ENCODE measurements at places on chromosomes 16 and 17. TPM values are rescaled to one million over a fixed set of nuclear protein-coding genes. Genes with fewer than 3 reads are reported as not detected.

DNA sequence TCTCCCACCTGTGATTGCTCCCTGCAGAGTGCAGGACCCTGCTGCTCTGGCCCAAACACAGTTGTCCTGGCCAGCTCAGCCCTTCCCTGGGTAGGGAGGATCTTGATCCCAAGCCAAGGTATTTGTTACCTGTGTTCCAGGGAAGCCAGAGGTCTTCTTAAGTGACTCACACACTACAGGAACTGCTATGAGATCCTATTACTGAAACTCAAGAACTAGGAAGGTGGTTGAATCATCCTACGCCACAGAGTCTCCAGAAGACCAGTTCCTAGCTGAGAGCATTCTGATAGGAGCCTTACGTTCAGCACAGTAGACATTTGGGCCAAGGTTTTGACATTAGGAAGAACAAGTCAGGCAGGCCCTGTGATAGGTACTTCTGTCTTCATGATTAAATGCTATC is 12.0 kb downstream of the CHST6 start:
- no peaks in the 10 kb centered on the region for H3K27me3 ChIP-seq
- no peak for DNase-seq
- no peak overlapping the region for H3K27ac ChIP-seq
- no peaks in the 10 kb centered on the region for H3K4me1 ChIP-seq

The C16orf86 gene
- not detected for total RNA-seq

DNA sequence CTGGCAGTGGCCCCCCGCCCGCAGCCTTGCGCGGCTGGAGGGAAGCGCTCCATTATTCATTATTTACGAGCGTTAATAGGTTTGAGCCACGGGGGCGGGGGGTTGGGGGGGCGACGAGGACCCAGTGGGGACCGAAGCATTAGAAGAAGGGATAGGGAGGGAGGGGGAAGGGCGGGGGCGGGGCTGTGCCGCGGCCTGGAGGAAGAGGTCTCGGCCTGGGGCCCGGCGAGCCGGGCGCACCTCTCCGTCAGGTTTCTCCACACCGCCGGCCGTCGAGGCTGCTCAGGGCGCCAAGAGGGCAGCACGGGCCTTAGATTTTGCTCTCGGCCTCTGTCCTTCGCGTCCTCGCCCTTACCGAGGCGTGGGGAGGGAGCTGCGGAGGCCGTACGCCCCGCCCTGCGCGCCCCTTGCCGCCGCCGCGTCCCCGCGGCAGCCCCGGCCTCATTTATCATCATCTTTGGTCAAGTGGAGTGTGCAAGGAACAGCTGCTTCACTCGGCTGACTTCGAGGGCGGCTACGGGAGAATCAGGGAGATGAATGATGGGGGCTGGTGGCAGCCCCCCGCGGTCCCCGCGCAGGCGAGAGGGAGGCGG is 54.2 kb downstream of the SREBF1 start:
- H3K4me1 ChIP-seq, result peaks cover 66% of the 10 kb centered on the region
- peak overlapping the region; percentile 63 for H3K4me3 ChIP-seq
- no peaks in the 10 kb centered on the region for H3K36me3 ChIP-seq
- peak overlapping the region; percentile 86 for H3K27ac ChIP-seq

DNA sequence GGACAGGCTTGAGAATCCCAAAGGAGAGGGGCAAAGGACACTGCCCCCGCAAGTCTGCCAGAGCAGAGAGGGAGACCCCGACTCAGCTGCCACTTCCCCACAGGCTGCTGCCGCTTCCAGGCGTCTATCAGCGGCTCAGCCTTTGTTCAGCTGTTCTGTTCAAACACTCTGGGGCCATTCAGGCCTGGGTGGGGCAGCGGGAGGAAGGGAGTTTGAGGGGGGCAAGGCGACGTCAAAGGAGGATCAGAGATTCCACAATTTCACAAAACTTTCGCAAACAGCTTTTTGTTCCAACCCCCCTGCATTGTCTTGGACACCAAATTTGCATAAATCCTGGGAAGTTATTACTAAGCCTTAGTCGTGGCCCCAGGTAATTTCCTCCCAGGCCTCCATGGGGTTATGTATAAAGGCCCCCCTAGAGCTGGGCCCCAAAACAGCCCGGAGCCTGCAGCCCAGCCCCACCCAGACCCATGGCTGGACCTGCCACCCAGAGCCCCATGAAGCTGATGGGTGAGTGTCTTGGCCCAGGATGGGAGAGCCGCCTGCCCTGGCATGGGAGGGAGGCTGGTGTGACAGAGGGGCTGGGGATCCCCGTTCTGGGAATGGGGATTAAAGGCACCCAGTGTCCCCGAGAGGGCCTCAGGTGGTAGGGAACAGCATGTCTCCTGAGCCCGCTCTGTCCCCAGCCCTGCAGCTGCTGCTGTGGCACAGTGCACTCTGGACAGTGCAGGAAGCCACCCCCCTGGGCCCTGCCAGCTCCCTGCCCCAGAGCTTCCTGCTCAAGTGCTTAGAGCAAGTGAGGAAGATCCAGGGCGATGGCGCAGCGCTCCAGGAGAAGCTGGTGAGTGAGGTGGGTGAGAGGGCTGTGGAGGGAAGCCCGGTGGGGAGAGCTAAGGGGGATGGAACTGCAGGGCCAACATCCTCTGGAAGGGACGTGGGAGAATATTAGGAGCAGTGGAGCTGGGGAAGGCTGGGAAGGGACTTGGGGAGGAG is at the start of gene CSF3:
CSF3 (plus strand) TSS at position 436 of the 993 bp plus-strand sequence; CDS start at position 471, 35 bp downstream.
- no peak within 1 kb of the TSS for H3K27ac ChIP-seq
- no peaks in the 10 kb centered on the region for H3K27me3 ChIP-seq
- H3K4me3 ChIP-seq, result no peak within 1 kb of the TSS
- no peak for DNase-seq
- H3K4me1 ChIP-seq, result no peaks in the 10 kb centered on the region

GRCh38 chr17:81831563-81831956 is 1.5 kb downstream of the MCRIP1 start:
- peak overlapping the region; percentile 51 for H3K27ac ChIP-seq
- peaks cover 9% of the 10 kb centered on the region for H3K4me1 ChIP-seq
- H3K27me3 ChIP-seq, result no peaks in the 10 kb centered on the region

DNA sequence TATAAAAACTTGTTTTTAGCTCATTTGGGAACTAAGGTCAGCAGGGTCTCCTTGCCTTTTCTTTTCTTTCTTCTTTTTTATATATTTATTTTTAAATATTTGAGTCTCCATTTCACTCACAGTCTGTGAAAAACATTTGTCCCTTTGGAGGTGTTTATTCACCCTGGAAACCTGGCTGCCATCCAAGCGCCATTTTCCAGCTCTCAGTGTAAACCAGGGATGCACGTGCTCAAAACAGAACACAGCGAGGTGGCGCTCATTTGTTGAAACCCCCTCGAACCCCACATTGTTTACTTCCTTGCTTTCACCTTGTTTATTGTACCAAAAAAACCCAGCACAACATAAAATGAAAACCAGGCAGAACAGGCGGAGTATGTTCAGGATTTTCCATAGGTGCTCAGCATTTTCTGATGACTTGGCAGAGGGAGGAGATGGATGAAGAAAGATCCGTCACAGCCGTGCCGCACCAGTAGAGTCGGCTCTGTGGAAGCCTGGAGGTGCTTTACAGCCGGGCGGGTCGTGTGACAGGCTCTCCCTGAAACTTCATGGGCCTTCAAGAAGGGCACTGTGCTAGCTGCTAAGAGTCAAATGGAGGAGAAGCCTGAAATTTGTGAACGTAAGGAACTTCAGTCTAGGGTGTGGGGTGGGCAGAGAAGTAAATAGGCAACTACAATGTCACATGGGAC is 284.4 kb downstream of the FOXL1 start:
- H3K36me3 ChIP-seq, result no peaks in the 10 kb centered on the region
- H3K4me3 ChIP-seq, result no peak overlapping the region
- no peaks in the 10 kb centered on the region for H3K27me3 ChIP-seq
- no peak overlapping the region for H3K27ac ChIP-seq

DNA sequence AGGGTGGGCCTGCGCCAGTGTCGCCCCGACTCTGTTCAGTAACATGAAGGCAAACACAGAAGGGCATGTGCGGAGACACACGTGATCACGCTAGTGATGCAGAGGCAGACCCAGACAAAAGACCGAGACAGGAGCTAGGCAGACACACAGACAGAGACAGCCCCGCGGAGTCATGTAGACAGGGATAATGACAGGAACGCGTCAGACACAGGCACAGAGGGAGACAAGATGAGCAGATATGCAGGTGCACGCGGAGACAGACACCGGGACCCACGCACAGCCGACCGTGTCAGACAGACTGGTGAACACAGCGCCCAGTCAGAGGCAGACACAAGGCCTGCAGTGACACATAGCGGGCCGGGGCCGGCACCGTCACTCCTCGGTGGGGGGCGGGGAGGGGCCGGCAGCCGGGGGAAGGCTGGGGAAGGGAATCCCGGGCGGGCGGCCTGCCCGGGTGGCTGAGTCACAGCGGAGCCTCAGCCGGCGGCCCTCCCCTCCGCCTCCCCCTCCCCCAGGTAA is 7.4 kb downstream of the KDM6B start:
- DNase-seq, result peak; percentile 89
- peak overlapping the region; percentile 81 for H3K4me3 ChIP-seq
- H3K4me1 ChIP-seq, result peaks cover 44% of the 10 kb centered on the region

- H3K4me3 ChIP-seq, result no peak within 1 kb of the TSS
- no peaks in the 10 kb centered on the region for H3K4me1 ChIP-seq
- no peaks in the 10 kb centered on the region for H3K36me3 ChIP-seq
- H3K27me3 ChIP-seq, result no peaks in the 10 kb centered on the region
These were observed at the start of gene MARCHF10 for GRCh38 chr17:62807812-62808575. TSS of gene MARCHF10 (minus strand) at chr17:62808314. CDS start at chr17:62801735, 6,579 bp downstream.

The ATP6V0D1 gene
- total RNA-seq, result 56.5 TPM

DNA sequence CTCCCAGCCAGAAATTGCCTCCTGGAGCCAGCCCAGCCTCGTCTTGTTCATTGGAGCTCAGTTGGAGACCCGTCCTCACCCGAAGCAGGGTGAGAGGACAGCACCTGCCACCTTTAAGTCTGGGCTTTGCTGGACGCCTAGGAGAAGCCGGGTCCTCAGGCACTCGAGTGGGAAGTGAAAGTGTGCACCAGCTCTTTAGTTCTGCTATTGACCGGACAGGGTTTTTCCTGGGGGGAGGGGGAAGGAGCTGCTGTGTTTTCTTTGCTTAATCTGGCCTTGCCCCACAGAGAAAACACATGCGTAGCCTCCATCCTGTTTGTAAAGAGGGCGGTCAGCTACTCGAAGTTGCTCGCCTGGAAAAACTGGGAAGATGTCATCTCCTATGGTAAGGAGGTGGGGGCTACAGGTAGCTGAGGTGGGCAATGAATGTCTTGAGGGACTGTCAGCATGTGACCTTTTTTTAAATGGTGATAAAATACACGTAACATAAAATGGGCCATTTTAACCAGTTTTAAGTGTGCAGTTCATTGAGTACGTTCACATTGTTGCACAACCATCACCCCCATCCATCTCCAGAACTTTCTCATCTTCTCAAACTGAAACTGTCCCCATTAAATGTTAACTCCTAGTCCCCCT is 34.4 kb downstream of the CMIP start:
- no peaks in the 10 kb centered on the region for H3K36me3 ChIP-seq
- no peaks in the 10 kb centered on the region for H3K27me3 ChIP-seq
- DNase-seq, result no peak
- H3K27ac ChIP-seq, result no peak overlapping the region
- H3K4me1 ChIP-seq, result no peaks in the 10 kb centered on the region

The PNMT gene
- total RNA-seq, result not detected

GRCh38 chr17:60602385-60602742 is 2.4 kb downstream of the PPM1D start:
- no peaks in the 10 kb centered on the region for H3K27me3 ChIP-seq
- DNase-seq, result no peak
- peaks cover 11% of the 10 kb centered on the region for H3K4me1 ChIP-seq
- H3K36me3 ChIP-seq, result no peaks in the 10 kb centered on the region
- peak overlapping the region; percentile 75 for H3K4me3 ChIP-seq

The MYCBPAP gene
- 1.2 TPM for total RNA-seq

The CA5A gene
- total RNA-seq, result not detected

- peak overlapping the region; percentile 21 for H3K27ac ChIP-seq
- no peaks in the 10 kb centered on the region for H3K36me3 ChIP-seq
- DNase-seq, result peak; percentile 70
- no peaks in the 10 kb centered on the region for H3K27me3 ChIP-seq
- H3K4me3 ChIP-seq, result no peak overlapping the region
These were observed 18.8 kb downstream of the ZNF652 start for GRCh38 chr17:49343273-49343672.

DNA sequence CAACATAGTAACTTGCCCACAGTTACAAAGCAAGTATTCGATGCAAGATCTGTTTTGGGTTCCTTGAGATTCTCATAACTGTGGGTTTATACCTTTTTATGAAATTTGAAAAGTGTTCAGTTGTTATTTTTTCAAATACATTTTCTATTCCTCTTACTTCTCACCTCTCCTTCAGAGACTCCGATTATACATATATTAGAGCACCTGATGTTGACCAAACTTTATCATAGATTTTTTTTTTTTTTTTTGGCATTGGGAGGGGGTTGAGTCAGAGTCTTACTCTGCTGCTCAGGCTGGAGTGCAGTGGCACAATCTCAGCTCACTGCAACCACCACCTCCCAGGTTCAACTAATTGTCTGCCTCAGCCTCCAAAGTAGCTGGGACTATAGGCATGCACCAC is 51.3 kb upstream of the RBBP6 start:
- no peak overlapping the region for H3K27ac ChIP-seq
- no peak overlapping the region for H3K4me3 ChIP-seq
- H3K27me3 ChIP-seq, result no peaks in the 10 kb centered on the region
- no peak for DNase-seq
- H3K36me3 ChIP-seq, result no peaks in the 10 kb centered on the region
- H3K4me1 ChIP-seq, result no peaks in the 10 kb centered on the region

GRCh38 chr17:17351901-17352781 is 49.0 kb downstream of the NT5M start:
- H3K4me3 ChIP-seq, result no peak overlapping the region
- no peaks in the 10 kb centered on the region for H3K36me3 ChIP-seq
- no peaks in the 10 kb centered on the region for H3K4me1 ChIP-seq
- DNase-seq, result no peak
- no peak overlapping the region for H3K27ac ChIP-seq
- H3K27me3 ChIP-seq, result no peaks in the 10 kb centered on the region

DNA sequence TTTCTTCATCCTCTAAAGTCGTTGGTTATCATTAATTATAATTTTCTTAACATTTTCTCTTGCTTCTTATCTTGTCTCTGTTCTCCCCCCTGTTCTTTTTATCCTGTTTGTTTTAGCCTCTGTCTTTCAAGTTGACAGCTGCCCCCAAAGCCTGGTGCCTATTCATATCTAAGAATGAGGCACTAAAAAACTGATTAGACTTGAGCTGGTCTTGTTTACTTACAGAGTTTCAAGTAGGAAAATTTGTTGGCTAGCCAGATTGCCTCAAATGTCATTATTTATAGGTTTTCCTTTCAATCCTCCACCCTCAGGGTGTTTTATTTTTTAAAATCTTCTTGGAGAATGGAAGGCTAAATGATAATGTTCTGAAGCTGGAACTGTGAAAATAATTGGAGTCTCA is 236.0 kb downstream of the UTP18 start:
- H3K27me3 ChIP-seq, result peaks cover 9% of the 10 kb centered on the region
- H3K4me3 ChIP-seq, result no peak overlapping the region
- H3K36me3 ChIP-seq, result no peaks in the 10 kb centered on the region
- H3K27ac ChIP-seq, result no peak overlapping the region
- no peaks in the 10 kb centered on the region for H3K4me1 ChIP-seq

- no peak overlapping the region for H3K27ac ChIP-seq
- no peaks in the 10 kb centered on the region for H3K36me3 ChIP-seq
- no peaks in the 10 kb centered on the region for H3K4me1 ChIP-seq
- H3K4me3 ChIP-seq, result no peak overlapping the region
- DNase-seq, result no peak
These were observed 20.0 kb downstream of the MVP start for GRCh38 chr16:29840240-29840639.

The BLTP2 gene
- 176 TPM for total RNA-seq
